ENCODE measurements at places on chromosomes 3 and 15. TPM values are rescaled to one million over a fixed set of nuclear protein-coding genes. Genes with fewer than 3 reads are reported as not detected.

The WDR49 gene
- total RNA-seq, result not detected

The SCG5 gene
- 2.3 TPM for total RNA-seq

The ANKDD1A gene
- total RNA-seq, result 1.4 TPM

The RASGRP1 gene
- total RNA-seq, result 0.31 TPM

The STAB1 gene
- not detected for total RNA-seq

The CHDH gene
- total RNA-seq, result 1.4 TPM

The BDH1 gene
- total RNA-seq, result 3.9 TPM

The NEK10 gene
- 1.2 TPM for total RNA-seq

The C3orf49 gene
- not detected for total RNA-seq

The SNTN gene
- total RNA-seq, result not detected

The MASP1 gene
- total RNA-seq, result not detected

The SAMMSON gene
- total RNA-seq, result not detected

The CD200 gene
- not detected for total RNA-seq

The GTF2A2 gene
- total RNA-seq, result 181 TPM

The PEX11A gene
- total RNA-seq, result 8.0 TPM

The SLC12A8 gene
- total RNA-seq, result 0.89 TPM

The CCDC54 gene
- not detected for total RNA-seq

The BNC1 gene
- 0.48 TPM for total RNA-seq

The MESP1 gene
- total RNA-seq, result 1.1 TPM

The TEX55 gene
- not detected for total RNA-seq

The GOLGA8J gene
- total RNA-seq, result not detected

The ZNF660 gene
- not detected for total RNA-seq

The RLBP1 gene
- total RNA-seq, result not detected

The ZNF385D gene
- not detected for total RNA-seq

The KCNMB2 gene
- total RNA-seq, result not detected

The GPR171 gene
- total RNA-seq, result not detected

The SPESP1 gene
- total RNA-seq, result not detected

The CCR8 gene
- total RNA-seq, result not detected

The MKRN2OS gene
- not detected for total RNA-seq

The DAZL gene
- total RNA-seq, result not detected

The SH2D7 gene
- not detected for total RNA-seq

The MAP6D1 gene
- total RNA-seq, result 7.8 TPM

The TGM4 gene
- total RNA-seq, result 0.12 TPM

The CSTA gene
- total RNA-seq, result 0.75 TPM

The HYAL3 gene
- total RNA-seq, result 9.7 TPM

The MDFIC2 gene
- not detected for total RNA-seq

The PLA2G4B gene
- total RNA-seq, result 2.2 TPM

The MB21D2 gene
- 5.0 TPM for total RNA-seq

The SGO1 gene
- total RNA-seq, result 14.2 TPM

The HTR3D gene
- total RNA-seq, result not detected

The MAGEF1 gene
- total RNA-seq, result 29.4 TPM

The OCA2 gene
- total RNA-seq, result 0.11 TPM

The PLSCR2 gene
- not detected for total RNA-seq

The LRRFIP2 gene
- total RNA-seq, result 57.6 TPM

Measured in A549 treated with ZK216348 at 1 μM for 4 hours (cell line).